ENCODE measurements at places on chromosomes 3 and 15. TPM values are rescaled to one million over a fixed set of nuclear protein-coding genes. Genes with fewer than 3 reads are reported as not detected.

DNA sequence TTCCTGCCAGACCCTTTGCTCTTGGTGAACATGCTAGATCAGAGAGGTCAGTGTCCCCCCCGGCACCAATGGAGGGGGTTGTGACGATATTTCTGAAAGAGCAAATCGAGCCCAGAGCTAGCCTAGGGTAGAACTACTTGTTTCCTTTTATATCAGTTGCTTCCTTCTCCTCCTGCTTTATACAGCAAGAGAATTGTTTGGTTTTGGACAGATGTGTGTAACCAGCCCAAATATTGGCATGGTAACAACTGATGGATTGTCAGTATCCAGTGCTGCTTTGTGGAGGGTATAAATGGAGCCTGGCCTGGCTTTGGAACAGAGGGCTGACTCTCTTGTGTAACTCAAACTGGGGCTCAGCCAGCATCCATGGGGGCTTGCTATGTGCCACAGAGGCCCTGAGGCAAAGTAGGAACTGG is 27.2 kb downstream of the SNX1 start:
- no peak for DNase-seq

DNA sequence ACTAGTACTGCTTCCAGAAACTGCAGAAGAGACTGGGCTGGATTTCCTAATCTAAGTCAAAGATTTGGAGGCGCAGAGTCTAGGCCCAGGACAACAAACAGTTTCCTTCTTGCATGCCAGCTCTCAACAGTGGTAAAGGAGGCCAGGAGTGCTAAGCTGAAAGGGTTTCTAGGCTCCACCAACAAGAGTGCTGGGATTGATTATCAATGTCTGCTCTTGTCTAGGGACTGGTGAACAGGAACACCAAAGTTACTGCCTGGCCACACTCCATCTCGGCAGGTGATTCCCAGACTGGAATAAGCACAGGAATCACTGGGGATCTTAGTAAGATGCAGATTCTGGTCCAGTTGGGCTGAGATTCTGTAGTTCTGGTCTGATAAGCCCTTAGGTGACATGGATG is 22.8 kb upstream of the FGD5 start:
- no peak for DNase-seq

DNA sequence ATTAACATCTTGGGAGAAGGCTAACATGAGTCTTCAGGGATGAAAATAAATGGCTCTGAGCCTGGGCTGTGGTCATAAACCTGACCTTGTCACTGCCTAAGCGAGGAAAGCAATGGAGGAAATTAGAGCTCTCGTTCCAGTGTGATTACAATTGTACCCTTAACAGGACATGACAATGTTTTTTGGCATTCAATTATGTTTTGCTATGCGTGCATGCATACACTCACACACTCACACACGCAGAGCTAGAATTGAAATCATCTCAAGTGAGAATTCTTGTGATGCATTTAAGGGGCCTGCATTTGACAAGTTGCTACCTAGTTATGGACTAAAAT is 24.1 kb downstream of the ZNF80 start:
- no peak for DNase-seq

- no peak for DNase-seq
Observed at GRCh38 chr3:117018655-117019054, 309.1 kb downstream of the TUSC7 start.

DNA sequence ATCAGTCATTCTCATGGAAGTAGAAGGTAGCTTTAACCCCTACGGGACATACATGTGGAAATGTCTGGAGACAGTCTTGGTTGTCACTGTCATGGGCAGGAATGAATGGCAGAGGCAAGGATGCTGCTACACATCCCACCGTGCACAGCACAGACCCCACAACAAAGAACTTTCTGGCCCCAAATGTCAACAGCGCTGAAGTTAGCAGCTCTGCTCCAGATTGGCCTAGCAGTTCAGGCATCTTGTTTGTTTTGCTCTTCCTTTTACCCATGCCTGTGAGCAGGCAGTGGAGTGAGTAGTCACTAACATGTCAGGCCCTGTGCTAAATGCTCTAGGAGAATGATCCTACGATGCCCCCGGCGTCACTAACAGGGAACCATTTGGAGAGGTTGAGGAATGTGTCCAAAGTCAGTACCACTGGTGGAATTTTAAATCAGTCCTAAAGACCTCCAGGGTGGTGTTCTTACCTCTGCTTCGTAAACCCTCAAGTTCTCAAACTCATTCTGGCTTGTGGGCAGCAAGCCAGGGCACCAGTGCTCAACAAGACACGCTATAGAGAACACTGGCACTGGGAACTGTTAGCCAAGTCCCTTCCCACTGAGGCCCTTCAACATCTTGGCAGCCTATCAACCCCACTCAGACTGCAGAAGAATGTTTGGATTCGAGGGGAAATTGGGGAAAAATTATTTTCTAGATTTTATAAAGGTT is 142.2 kb downstream of the FOXP1 start:
- no peak for DNase-seq

GRCh38 chr15:42405863-42406482 is 46.7 kb downstream of the CAPN3 start:
- no peak for DNase-seq

- DNase-seq, result no peak
Observed at GRCh38 chr3:122099255-122099654, 44.1 kb downstream of the CD86 start.

GRCh38 chr3:49647741-49648140 is 26.4 kb upstream of the APEH start:
- DNase-seq, result no peak

DNA sequence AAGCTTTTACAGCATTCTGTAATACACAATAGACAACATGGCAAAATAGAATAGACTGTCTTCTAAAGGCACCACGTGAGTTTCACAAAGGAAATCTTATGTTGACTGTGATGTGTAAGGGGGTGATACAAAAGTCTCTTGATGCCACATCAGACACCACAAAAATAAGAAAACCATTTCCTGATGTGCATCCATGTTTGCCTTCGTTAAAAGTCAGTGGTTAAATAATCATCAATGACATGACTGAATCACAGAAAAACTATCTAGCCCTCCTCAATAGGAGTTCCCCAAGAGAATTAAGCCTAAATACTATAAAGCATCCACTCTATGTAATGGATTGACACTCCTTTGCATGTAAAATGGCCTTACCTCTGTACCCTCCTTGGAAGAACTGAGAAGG is 198.6 kb upstream of the SLC2A2 start:
- DNase-seq, result no peak

- peak; percentile 97 for DNase-seq
Observed at GRCh38 chr15:75043509-75044257, 20.3 kb downstream of the PPCDC start.

DNA sequence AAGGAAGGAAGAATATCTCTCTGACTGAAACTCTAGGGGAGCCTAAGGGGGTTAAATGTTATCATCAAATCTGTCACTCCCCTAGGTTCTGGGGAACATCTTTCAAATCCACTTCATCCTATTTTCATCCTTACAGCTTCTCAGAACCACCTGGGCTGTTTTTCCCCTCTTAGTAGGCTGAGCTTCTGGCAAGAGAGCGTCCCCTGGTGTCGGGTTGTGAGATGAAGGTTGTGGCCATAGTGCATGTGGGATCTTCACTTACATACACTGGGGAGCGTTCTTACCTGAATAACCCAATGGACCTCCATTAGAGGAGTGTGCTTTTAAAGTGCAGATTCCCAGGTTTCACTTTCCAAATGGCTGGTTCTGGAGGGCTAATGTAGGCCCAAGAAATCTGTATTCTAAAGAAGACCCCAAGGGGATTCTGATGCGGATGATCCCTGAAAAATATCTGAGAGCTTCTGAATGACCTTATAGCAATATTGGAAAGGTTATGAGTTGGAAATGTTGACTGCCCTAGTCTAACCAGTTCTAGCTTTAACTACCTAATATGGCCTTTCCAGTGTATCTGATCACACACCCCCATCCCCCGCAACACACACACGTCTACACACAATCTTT is 663.7 kb downstream of the AGBL1 start:
- peak; percentile 16 for DNase-seq

GRCh38 chr15:39934397-39935071 is 619 bp downstream of the EIF2AK4 start:
- DNase-seq, result no peak

DNA sequence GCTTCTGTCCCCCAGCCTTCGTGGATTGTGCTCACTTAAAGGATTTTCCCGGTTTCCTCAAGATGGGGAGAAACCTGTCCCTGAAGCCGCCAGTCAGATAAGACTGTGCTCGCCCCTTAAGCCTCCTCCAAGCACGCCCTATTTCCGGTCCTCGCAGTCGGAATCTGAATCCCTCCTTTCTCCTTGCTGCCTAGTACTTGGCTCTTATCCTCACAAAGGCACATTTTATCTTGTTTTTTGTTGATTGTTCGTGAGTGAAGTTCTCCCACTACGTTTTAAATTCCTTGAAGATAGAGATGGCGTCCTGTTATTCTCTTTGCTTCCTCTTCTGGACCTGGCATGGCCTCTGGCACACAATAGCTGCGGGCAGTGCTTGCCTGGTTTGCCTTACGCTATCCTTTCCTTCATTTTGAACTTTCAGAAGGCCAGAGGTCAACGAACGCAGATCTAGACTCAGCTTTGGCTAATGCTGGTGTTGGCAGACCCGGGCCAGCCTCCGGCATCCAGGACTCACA is 1.7 kb downstream of the CLDN11 start:
- no peak for DNase-seq

GRCh38 chr3:59300733-59301132 is 250.9 kb upstream of the CFAP20DC start:
- DNase-seq, result no peak

DNA sequence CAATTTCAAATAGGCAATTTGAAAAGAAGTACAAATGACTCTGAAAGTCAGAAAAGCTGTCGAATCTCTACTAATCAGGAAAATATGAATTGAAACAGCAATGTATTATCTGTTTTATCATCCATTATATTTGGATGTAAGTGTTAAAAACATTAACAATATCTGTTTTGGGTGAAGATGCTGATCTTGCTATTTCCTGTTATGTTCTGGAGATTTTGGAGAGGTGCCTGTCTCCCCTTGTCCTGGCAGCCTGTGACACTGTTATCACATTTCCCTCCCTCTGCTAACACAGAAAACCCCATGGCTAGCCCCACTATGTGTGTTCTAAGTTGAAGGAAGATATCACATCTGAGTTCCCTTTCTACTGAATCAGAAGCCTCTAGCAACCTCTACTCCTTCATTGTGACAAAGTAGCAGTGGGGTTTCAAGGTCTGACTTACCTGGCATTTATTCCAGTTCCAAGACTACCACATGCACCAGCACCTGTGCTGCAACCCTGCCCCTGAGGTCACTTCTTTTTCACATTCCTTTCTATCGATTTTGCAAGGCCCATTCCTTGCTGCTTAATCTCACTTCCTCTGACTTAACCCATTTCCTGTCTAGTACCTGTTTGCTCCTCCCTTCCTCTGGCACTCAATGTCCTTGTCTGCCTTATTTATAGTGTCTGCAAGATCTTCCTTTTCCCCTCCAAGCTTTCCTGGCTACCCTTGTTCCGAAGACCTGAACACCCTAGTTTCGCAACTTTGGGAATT is 95.5 kb upstream of the COL8A1 start:
- DNase-seq, result no peak

DNA sequence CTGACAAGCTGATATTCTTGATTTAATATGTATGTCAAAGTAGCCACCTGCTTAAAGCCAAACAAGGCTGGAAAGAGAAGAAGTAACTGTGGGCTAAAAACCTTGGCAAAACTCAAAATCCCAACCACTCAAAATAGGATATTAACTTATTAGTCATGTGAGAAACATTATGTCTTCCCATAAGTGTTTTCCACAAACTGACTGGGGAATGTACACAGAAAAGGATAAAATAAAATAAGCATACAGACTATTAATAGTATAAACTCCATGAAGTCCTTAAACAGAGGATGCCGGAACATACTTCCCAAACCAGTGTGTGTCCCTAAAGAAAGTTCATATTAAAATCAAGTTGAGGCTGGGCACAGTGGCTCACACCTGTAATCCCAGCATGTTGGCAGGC is 263.7 kb upstream of the THBS1 start:
- no peak for DNase-seq

- no peak for DNase-seq
Observed at GRCh38 chr3:94513600-94513999, 450.7 kb downstream of the NSUN3 start.

DNA sequence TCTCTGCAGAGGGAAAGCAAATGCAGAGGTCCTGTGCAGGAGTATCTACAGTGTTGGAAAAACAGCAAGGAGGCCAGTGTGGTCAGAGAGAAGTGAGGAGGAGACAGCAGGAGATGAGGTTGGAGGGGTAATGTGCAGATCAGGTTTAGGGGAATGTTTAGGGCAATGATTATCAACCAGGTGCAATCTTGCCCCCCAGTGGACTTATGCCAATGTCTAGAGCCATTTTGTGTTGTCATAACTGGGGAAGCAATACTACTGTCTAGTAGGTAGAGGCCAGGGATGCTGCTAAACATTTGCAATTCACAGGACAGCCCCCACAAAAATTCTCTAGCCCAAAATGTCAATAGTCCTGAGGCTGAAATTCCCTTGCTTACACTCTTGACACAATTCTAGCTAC is 13.1 kb downstream of the CCDC191 start:
- DNase-seq, result no peak

DNA sequence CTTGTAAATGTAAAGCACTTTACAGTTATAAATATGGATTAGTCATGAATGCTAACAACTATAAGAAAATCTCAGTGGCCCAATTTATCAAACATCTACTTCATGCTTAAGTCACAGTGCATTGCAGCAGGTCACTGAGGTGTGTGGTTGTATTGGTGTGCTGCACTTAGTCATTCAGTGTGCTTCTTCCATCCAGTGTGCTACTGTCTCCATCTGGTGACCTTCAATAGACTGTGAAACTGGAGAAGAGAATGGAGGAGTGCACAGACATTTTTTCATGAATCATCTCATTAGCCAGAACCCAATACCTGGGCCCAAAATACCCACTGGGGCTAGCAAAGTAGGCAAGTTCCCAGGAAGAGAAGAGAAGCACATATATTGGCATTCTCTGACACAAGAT is 199.6 kb downstream of the SHOX2 start:
- DNase-seq, result no peak

- DNase-seq, result no peak
Observed at GRCh38 chr3:20121088-20121487, 64.9 kb downstream of the SGO1 start.

Gene CKMT1B
- not detected for total RNA-seq

Gene ZBTB20
- total RNA-seq, result 14.9 TPM

Gene OR5H15
- not detected for total RNA-seq

Gene GALNT15
- total RNA-seq, result not detected

Gene TEX9
- 14.6 TPM for total RNA-seq

Gene COL7A1
- 84.9 TPM for total RNA-seq

Gene GPR87
- total RNA-seq, result not detected

Gene NPAP1
- total RNA-seq, result not detected
